ENCODE measurements at places on chromosomes 11 and 22.

GRCh38 chr11:94519478-94520084, 7.3 kb downstream of the C11orf97 start:
- DNase-seq, result no peak

GRCh38 chr11:31254415-31254814, 115.1 kb downstream of the DCDC1 start:
- DNase-seq, result no peak

- DNase-seq, result no peak
Measured at GRCh38 chr11:129720156-129720555, 95.5 kb upstream of the TMEM45B start.

- no peak for DNase-seq
Measured at GRCh38 chr22:43313244-43313889, 29.8 kb downstream of the SCUBE1 start.

- DNase-seq, result no peak
Measured at GRCh38 chr22:47390026-47390970, 627.8 kb downstream of the TBC1D22A start.

DNA sequence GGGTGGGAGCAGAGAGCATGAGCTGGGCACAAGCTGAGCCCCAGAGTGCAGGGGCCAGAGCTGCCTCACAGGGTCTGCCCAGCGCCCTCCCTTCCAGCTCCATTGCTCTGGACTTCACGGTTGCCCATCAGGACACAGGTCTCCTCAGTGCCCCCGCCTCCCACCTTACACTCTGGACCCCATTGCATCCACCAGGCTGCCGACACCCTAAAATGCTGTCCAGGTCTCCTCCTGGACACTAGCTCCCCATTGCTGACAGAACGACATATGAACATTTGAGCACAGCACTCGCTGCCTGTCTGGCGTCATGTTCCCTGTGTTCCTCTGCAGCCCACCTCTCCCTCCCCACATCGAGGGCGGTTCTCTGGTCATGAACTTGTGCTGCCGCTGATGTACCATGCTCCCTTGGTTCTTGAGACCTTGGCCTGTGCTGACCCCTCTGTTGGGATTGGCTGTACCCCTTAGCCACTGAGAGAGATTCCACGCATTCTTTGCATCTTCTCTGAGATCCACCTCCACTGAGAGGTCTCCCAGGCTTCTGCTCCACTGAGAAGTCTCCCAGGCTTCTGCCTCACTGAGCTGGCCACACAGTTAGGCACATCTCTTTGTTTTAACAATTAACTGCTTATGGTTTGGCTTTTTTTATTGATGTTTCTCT, 34.2 kb upstream of the NECTIN1 start:
- no peak for DNase-seq

- no peak for DNase-seq
Measured at GRCh38 chr22:30238136-30238535, 8.4 kb downstream of the LIF start.

- DNase-seq, result peak; percentile 70
Measured at GRCh38 chr11:114211444-114212121, 84.6 kb upstream of the NNMT start.

GRCh38 chr11:17967661-17968060, 45.2 kb downstream of the SERGEF start:
- no peak for DNase-seq

DNA sequence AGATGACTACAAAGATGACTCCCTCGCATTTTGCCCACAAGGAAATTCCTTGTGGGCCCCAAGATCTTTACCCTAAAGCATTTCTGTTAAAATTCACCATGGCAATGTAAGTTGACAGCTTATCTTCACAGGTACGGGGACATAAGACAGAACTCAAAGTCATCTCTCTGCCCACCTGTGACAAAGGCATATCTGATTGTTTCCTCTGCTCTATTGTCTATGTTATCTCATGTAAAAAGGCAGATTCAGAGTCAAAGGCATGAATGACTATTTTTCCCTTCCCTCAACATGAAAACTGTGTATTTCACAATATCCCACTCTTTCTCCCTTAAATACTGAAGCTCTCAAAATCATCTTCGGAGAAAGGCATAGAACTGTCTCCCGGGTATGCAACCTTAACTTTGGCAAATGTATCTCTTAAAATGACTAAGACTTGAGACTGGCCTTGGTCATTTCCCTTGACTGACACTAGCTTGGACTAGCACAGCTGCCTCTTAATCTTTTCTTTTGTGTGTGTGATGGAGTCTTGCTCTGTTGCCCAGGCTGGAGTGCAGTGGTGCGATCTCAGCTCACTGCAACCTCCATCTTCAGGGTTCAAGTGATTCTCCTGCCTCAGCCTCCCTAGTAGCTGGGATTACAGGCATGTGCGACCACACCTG, 103.2 kb downstream of the MICAL3 start:
- no peak for DNase-seq

- no peak for DNase-seq
Measured at GRCh38 chr22:29701155-29701999, 18.4 kb upstream of the CABP7 start.

GRCh38 chr11:17986711-17987220, 26.1 kb downstream of the SERGEF start:
- no peak for DNase-seq

DNA sequence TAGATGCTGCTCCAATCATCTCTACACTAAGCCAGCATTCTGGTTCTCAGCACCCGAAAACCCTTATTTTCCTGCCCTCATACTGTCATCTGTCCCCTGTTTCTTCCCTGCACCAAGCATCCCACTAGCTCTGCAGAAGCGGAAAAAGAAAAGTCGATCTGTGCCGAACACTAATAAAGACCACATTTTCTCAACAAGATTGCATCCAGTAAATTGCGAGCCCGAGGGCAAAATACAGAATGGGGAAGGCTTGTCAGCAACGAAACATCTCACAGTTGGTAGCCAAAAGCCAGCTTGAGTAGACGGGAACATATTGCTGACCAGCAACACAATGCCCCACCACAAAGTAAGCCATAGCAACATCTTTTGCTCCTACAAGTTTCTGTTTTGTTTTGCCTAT, 227.4 kb downstream of the CADM1 start:
- DNase-seq, result no peak

DNA sequence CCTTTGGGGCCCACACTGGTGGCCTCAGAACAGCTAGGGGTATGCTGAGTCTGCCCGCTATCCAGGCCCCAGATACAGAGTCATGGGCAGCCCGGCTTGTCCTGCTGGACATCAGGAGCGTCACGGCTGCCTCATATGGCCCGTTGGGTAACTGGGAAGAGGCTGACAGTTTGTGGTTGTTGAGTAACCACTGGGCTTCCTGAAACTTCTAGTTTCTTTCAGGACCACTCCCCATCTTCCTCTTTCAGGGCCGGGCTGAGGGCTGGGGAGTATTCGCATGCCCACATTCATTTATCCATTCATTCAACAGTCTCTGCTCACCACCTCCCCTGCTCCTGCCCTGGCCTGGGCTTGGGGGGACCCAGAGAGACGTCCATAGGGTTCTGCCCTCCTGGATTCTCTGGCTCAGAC, 13.4 kb upstream of the P2RY2 start:
- no peak for DNase-seq

DNA sequence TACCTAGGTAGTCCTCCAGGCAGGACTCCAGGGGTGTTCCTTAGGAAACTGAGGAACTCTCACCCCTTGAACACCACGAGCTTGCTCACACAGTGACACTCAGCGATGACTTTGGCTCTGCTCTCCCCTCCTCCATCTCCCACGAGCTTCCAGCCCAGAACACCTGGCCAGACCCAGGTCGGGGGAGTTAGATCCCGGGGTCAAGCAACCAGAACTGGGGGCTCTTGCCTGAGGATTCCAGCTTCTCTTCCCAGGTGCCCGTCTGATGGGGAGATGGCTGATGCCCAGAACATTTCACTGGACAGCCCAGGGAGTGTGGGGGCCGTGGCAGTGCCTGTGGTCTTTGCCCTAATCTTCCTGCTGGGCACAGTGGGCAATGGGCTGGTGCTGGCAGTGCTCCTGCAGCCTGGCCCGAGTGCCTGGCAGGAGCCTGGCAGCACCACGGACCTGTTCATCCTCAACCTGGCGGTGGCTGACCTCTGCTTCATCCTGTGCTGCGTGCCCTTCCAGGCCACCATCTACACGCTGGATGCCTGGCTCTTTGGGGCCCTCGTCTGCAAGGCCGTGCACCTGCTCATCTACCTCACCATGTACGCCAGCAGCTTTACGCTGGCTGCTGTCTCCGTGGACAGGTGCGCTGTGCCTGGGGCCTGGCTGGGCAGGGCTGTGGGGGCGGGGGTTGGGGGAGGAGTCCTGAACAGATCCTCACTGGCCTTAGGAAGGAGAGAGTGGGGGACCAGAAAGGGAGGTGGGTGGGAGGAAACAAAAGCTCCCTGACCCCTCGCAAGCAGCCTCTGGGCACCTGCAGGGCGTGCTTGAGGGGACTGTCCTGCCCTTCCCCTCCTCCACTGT, at the start of gene GALR3:
GALR3 (plus strand) TSS at position 249 of the 852 bp plus-strand sequence; CDS start at position 274, 25 bp downstream.
- DNase-seq, result no peak

- DNase-seq, result no peak
Measured at GRCh38 chr11:97354026-97354425, 964.2 kb downstream of the JRKL start.

GRCh38 chr11:17293311-17293710, 16.8 kb downstream of the NUCB2 start:
- DNase-seq, result no peak

DNA sequence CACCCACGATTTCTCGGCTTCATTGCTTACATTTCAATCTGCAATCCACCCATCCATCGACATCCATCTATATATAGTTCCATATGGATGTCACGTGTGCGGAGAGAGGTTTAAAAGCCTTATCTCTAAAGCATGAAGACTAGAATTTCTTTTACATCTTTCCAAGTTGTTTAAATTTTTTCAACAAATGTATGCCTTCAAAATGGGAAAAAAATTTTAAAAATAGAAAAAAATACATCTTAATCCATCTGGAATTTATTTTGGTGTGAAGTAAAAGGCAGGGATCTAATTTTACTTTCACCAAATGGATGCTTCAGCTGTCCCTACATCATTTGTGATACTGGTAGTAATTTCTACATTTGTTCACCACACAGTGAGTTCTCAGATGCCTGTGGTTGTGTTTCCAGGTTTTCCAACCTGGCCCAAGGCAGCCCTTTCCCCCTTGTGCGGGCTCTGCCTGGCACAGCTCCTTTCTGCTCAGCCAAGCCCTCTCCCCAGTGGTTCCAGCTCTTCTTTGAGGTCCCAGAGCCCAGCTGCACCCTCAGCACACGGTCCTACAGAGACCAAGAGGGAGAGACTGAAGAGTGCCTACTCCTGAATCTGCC, 37.6 kb upstream of the KLHL35 start:
- no peak for DNase-seq

- DNase-seq, result peak; percentile 37
Measured at GRCh38 chr22:49347376-49347775, 480.3 kb downstream of the BRD1 start.

GRCh38 chr11:6565988-6566703, 37.3 kb downstream of the RRP8 start:
- no peak for DNase-seq

- DNase-seq, result no peak
Measured at GRCh38 chr11:86240164-86240563, 4.4 kb upstream of the EED start.

DNA sequence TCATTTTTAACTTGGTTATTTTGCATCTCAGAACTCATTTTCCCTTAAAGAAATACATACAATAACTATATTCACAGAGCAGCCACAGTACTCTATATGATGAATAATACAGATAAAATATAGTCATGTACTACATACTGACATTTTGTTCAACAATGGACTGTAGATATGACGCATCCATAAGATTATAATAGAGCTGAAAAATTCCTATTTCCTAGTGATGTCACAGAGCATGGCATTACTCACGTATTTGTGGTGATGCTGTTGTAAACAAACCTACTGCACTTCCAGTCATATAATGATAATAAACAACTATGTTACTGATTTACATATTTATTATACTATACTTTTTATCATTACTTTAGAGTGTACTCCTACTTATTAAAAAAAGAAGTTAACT, 38.7 kb downstream of the NARS2 start:
- DNase-seq, result no peak

GRCh38 chr11:70843906-70844305, 408.5 kb downstream of the SHANK2 start:
- no peak for DNase-seq

DNA sequence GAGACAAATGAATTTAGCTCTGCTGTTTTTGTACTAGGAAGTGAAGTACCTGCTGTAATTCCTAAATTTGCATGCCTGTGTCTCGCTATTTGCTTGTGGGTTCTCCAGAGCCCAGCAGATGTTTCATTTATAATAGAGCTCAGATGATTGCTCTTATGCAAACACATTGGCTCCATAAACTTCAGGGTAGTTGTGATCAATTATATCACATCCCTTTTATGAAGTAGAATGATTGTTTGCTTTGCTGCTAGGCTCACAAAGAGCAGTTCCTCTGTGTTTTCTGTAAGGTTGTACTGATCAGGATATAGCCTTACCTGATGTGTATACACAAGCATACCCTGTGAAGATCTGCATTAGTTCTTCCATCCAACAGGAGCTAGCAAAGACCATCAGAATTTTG, 64.1 kb downstream of the C11orf87 start:
- DNase-seq, result no peak

- no peak for DNase-seq
Measured at GRCh38 chr11:118427707-118428106, 8.6 kb upstream of the KMT2A start.

GRCh38 chr11:119903821-119904220, 174.8 kb upstream of the NECTIN1 start:
- no peak for DNase-seq

- DNase-seq, result no peak
Measured at GRCh38 chr11:70901951-70902521, 350.3 kb downstream of the SHANK2 start.

- DNase-seq, result no peak
Measured at GRCh38 chr22:19984851-19985811, 31.5 kb downstream of the ARVCF start.

DNA sequence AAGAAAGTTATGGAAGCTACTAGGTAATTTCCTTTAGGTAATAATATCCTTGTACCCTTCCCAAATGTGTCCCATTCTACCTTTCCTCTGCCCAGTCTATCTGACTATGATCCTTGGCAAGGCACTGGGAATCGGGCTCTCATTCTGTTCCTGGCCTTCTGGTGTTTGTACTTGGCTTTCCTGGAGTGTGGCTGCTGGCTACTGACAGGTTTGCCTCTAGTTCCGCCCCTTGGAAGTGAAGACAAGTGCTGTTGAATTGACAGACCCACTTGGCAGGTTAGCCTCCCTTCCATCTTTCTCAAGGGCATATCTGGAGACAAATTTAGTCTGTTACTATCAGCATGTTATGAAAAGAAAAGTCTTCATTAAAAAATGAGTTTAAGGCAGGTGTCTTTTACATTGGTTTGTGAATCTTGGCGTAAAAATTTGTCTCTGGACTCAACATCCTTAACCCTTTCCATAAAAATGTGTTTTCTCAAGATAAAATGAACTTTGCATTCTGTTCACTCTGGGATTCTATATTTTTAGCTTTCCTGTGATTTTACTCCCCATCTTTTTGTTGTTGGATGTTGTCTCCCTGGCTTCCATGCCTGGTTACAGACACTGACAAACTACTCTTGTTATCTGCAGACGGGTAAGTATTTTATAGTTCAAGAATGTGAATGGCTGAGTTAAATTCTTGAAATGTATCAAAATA, 287.4 kb upstream of the PDGFD start:
- DNase-seq, result no peak

GRCh38 chr22:20580179-20580578, 72.8 kb downstream of the MED15 start:
- DNase-seq, result no peak

GRCh38 chr11:124190298-124191139, 7.4 kb downstream of the OR10D3 start:
- DNase-seq, result no peak

Measured in ecto neural progenitor cell (in vitro differentiated cells).